Aorta (tissue), 5 donors: ENCODE measurements at places on chromosomes 5 and 9.

DNA sequence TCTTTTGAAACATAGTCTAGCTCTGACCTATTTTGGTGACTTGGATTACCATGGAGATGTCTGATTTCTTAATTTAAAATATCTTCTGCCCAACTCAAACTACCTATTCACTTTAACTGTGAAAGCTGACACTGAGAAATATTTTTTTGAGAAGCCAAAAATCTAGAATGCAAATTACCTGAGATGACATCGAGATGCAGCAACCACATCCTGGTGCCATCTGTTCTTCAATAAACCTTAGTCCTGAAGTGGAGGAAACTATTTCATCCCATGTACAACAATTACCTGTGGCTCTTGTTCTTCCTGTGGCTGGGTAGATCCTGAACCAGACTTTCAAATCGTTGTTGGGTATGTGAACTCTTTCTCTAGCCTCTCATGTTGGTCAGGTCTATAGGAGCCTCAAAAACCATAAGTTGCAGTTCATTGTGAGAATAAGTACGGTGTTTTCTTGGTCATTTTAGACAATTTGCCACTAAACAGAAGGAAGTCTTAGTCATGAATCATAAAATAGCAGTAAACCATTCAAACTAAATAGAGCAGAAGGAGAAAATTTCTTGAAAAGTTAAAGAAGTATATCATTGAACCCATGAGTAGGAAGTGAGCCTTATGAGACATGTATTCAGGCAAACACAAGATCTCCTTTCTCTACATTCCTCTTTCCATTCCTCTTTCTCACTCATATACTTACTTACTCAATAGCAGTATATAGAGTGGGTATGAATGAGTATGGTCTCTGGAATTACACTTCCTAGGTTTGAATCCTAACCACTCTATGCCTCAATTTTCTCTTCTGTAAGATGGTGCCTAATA lies 176.0 kb downstream of the HMHB1 start:
- DNase-seq = no peak
- H3K27ac ChIP-seq = no peak overlapping the region
- no peaks in the 10 kb centered on the region for H3K27me3 ChIP-seq
- no peak overlapping the region for H3K4me3 ChIP-seq
- H3K4me1 ChIP-seq = peaks cover 1% of the 10 kb centered on the region

GRCh38 chr5:54021431-54022164 lies 288.8 kb downstream of the ARL15 start:
- H3K4me3 ChIP-seq = no peak overlapping the region
- no peaks in the 10 kb centered on the region for H3K4me1 ChIP-seq
- H3K36me3 ChIP-seq = no peaks in the 10 kb centered on the region
- H3K27ac ChIP-seq = no peak overlapping the region
- H3K27me3 ChIP-seq = no peaks in the 10 kb centered on the region

DNA sequence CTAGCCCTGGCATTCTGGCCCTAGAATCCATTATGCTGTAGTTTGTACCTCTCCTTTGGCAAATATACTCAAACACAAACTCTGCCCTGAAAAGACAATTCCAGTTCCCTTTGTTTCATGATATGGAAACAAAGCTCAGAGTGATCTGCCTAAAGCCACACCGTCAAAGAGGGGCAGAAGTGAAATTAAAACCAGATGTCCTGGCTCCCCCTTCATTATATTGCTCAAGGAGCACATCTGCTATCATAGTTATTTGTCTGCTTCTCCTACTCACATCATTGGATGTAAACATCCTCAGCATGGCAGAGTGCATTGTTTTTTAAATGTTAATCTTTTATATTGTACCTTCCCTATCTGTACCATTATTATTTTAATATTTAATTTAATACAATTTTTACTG lies 266.7 kb upstream of the SMARCA2 start:
- no peak overlapping the region for H3K4me3 ChIP-seq
- no peaks in the 10 kb centered on the region for H3K27me3 ChIP-seq
- no peaks in the 10 kb centered on the region for H3K36me3 ChIP-seq
- H3K27ac ChIP-seq = no peak overlapping the region
- no peak for DNase-seq
- no peaks in the 10 kb centered on the region for H3K4me1 ChIP-seq

DNA sequence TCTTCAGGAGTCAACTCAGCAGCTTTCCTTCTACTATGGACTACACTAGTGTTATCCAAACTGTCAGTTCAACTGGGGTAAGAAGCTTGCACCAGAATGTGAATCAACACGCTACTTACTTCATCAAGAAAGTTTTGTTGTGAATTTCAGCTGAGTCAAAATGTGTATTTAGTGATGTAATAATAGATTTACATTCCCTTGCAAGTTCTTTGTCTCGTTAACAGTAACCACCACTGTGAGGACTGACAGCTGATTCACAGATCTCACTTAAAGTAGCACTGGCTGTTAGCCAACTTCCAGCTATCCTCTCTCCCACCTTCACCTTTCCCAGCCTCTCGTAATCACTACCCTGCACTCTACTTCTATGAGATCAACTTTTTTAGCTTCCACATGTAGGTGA lies 445.3 kb downstream of the NTRK2 start:
- no peaks in the 10 kb centered on the region for H3K4me1 ChIP-seq
- H3K27ac ChIP-seq = no peak overlapping the region
- H3K36me3 ChIP-seq = no peaks in the 10 kb centered on the region

- no peak overlapping the region for H3K27ac ChIP-seq
- no peak for DNase-seq
- no peak overlapping the region for H3K4me3 ChIP-seq
- no peaks in the 10 kb centered on the region for H3K4me1 ChIP-seq
Measured at GRCh38 chr5:138929571-138929955, 54.4 kb upstream of the LRRTM2 start.

DNA sequence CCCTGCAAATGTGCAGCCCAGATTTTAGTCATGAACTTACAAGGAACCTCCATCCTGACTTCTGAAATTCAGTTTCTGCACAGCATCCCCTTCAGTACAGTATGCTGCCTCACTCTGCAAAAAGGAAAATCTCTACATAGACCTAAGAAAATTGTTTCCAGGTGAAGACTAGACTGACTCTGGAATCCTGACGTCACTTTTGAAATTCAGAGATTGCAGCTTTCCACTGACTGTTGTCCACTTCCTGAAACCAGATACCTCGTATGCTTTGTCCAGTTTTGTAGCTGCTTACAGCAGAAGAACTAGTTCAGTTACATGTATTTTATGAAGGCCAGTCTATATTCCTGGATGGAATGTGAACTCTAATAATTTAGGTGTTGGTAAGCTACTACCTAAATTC lies 629.3 kb upstream of the ST8SIA4 start:
- no peak for DNase-seq
- no peaks in the 10 kb centered on the region for H3K36me3 ChIP-seq
- H3K4me1 ChIP-seq = no peaks in the 10 kb centered on the region
- no peaks in the 10 kb centered on the region for H3K27me3 ChIP-seq

GRCh38 chr5:33684496-33685159 lies 207.2 kb downstream of the ADAMTS12 start:
- no peak for DNase-seq
- H3K27ac ChIP-seq = no peak overlapping the region
- no peaks in the 10 kb centered on the region for H3K27me3 ChIP-seq
- no peak overlapping the region for H3K4me3 ChIP-seq
- no peaks in the 10 kb centered on the region for H3K4me1 ChIP-seq

DNA sequence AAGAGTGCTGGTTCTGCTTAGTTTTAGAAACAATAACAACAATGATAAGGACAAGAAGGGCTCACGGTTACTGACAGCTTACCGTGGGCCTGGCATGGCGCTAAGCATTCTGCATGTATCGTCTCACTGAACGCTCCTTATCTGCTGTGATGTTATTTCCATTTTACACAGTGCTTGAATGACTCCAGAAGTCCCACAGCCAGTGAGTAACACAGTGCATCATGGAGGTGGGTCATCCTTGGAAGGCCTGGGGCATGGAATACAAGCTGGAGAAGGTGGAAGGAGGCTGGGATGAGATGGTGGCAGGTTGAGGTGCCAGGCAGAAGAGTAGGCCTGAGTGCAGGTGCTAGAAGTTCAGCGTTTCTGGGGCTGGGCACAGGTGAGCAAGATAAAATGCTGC lies 36.5 kb upstream of the FAT2 start:
- H3K4me1 ChIP-seq = no peaks in the 10 kb centered on the region
- no peaks in the 10 kb centered on the region for H3K27me3 ChIP-seq
- H3K36me3 ChIP-seq = no peaks in the 10 kb centered on the region
- no peak overlapping the region for H3K4me3 ChIP-seq

DNA sequence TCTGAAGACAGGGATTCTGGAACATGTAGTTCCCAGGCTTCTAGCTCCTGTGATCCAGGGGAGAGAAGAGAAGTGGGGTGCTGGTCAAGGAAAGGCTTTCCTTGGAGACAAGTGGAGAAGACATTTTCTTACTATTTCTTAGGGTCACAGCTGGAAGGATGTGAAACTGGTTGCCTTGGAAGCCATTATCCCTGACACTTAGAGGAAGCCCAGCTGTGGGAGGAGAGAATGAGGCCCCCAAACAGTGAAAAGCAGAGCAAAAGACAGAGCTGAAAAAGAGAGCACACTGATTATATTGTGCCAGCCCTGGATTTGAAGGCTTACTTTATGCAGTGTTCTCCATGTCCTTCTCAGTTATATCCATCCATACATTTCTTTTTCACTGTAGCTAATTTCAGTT lies 17.5 kb upstream of the SHB start:
- no peak for DNase-seq
- H3K27ac ChIP-seq = no peak overlapping the region
- no peaks in the 10 kb centered on the region for H3K4me1 ChIP-seq
- H3K27me3 ChIP-seq = no peaks in the 10 kb centered on the region
- no peaks in the 10 kb centered on the region for H3K36me3 ChIP-seq
- no peak overlapping the region for H3K4me3 ChIP-seq

DNA sequence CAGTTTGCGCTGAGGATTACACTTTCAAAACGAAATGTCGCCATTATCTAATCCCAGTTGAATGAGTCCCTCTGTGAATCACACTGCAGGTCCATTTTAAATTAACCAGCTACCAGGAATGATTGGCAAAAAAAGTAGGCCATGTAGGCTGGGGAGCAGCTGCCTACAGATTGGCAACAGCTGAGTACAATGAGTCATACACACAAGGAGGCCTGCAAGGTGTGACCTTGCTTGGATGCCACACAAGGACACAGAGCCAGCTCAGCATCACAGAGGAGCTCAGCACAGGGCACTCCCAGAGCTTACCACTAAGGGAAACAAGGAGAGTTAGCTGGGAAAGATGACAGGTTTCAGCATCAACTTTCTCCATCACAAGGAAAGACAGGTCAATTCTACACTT lies 12.9 kb downstream of the HAVCR1 start:
- no peak for DNase-seq
- H3K4me1 ChIP-seq = no peaks in the 10 kb centered on the region
- no peak overlapping the region for H3K27ac ChIP-seq
- H3K27me3 ChIP-seq = no peaks in the 10 kb centered on the region
- no peaks in the 10 kb centered on the region for H3K36me3 ChIP-seq

- no peak for DNase-seq
- no peaks in the 10 kb centered on the region for H3K27me3 ChIP-seq
- no peaks in the 10 kb centered on the region for H3K36me3 ChIP-seq
- no peak overlapping the region for H3K4me3 ChIP-seq
- no peak overlapping the region for H3K27ac ChIP-seq
- H3K4me1 ChIP-seq = no peaks in the 10 kb centered on the region
Measured at GRCh38 chr9:89536145-89536574, 38.2 kb upstream of the SEMA4D start.

- no peaks in the 10 kb centered on the region for H3K36me3 ChIP-seq
- no peak overlapping the region for H3K4me3 ChIP-seq
- peaks cover 2% of the 10 kb centered on the region for H3K27me3 ChIP-seq
- H3K27ac ChIP-seq = no peak overlapping the region
Measured at GRCh38 chr5:93280518-93280917, 300.5 kb downstream of the NR2F1-AS1 start.

- H3K4me3 ChIP-seq = no peak overlapping the region
- H3K27ac ChIP-seq = no peak overlapping the region
- H3K27me3 ChIP-seq = no peaks in the 10 kb centered on the region
- H3K4me1 ChIP-seq = no peaks in the 10 kb centered on the region
- no peaks in the 10 kb centered on the region for H3K36me3 ChIP-seq
Measured at GRCh38 chr5:42760426-42760825, 3.8 kb downstream of the CCDC152 start.

DNA sequence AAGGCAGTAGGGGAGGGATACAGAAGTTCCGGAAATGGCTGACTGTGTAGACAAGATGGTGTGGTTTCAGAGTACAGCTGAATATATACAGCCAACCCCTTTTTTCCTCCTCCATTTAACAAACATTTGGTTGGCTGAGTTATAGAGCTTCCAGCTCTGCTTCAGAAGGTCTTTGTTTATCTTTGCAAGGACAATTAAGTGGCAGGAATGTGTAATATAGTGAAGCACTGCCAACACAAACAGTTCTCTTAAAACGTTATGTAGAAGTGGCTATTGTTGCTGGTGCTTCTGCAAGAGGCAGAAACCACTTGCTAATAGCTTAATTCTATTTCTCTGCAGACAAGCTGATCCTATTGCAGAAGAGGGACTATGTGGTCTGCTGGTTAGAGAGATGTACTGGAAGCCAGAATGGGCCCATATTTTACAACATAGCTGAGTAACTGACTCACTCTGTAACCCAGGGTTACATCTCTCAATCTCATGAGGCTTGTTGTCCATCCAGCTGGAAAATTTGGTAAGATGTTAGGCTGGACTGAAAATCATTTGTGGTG lies 62.7 kb upstream of the OSMR start:
- H3K27ac ChIP-seq = peak overlapping the region; percentile 57
- no peak overlapping the region for H3K4me3 ChIP-seq
- H3K4me1 ChIP-seq = peaks cover 5% of the 10 kb centered on the region
- no peaks in the 10 kb centered on the region for H3K27me3 ChIP-seq

- peak overlapping the region; percentile 83 for H3K27ac ChIP-seq
- peak; percentile 91 for DNase-seq
- H3K36me3 ChIP-seq = no peaks in the 10 kb centered on the region
- no peak overlapping the region for H3K4me3 ChIP-seq
Measured at GRCh38 chr5:137142764-137143605, 356.1 kb downstream of the SPOCK1 start.

DNA sequence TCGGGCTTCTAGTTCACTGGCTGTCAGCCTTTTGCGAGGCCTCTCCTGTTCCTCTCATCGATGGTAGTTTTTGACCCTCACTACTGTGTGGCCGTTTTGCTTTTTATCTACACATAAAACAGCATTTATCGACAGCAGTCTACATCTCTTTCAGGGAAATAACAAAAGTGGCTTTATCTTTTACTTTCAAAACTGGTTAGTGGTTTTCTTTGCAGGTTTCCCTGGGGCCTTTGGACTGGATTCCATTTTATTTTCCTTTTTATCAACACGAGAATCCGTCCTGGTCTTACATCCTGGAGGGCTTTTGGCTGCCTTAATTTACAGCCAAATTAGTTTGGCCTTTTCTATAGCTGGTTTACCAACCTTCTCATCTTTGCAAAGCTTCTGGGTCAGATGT lies 793 bp upstream of the PKD2L2 start:
- no peak overlapping the region for H3K4me3 ChIP-seq
- H3K36me3 ChIP-seq = no peaks in the 10 kb centered on the region
- no peaks in the 10 kb centered on the region for H3K27me3 ChIP-seq
- H3K4me1 ChIP-seq = no peaks in the 10 kb centered on the region

DNA sequence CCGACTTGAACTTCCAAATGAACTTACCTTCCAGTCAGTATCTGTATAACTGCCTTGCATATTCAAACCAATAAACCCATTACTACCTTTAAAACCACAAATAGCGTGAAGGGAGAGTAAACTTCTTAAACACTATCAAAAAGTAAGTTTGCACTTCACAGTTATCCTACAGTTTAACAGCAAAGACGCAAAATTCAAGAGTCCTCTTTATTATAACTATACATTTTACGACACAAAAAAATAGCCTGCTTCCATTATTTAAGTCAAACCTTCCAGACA lies 1.8 kb downstream of the PTBP3 start:
- H3K4me3 ChIP-seq = no peak overlapping the region
- no peaks in the 10 kb centered on the region for H3K4me1 ChIP-seq
- no peak for DNase-seq
- H3K27me3 ChIP-seq = no peaks in the 10 kb centered on the region
- no peak overlapping the region for H3K27ac ChIP-seq
